ENCODE measurements at places on chromosomes 2 and 18.

- DNase-seq = no peak
Observed at GRCh38 chr18:8480506-8481328, 128.5 kb upstream of the RAB12 start.

- no peak for DNase-seq
Observed at GRCh38 chr2:24898122-24899109, 21.6 kb downstream of the ADCY3 start.

DNA sequence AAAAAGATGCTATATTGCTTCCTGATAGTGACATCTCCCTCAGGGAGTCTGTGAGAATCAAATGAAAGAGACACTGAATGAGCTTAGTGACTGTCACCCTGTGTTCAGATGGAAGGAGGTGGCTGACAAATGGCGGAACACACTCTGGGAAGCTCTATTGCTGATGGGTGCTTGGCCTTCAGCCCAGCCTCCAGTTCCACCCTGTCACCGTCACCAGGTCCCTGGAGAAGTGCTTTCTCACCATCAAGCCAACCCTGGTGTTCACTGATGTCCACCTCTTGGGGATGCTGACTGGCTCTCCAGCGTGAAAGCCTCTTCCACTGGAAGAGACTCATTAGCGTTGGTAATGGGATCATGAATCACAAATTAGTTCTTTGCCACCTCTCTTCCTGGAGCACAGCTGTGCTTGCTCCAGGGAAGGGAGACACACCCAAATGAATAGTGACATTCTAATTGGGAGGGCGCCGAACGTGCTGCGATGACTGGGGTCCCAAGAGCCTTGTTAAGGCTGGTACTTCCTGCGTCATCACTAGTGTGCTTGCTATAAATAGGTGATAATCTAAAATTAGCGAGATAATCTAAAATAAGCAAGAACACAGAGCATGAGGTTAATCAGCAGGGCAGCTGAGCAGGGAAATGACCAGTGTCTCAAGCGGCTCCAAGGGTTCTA lies 154.0 kb downstream of the CLIP4 start:
- no peak for DNase-seq

DNA sequence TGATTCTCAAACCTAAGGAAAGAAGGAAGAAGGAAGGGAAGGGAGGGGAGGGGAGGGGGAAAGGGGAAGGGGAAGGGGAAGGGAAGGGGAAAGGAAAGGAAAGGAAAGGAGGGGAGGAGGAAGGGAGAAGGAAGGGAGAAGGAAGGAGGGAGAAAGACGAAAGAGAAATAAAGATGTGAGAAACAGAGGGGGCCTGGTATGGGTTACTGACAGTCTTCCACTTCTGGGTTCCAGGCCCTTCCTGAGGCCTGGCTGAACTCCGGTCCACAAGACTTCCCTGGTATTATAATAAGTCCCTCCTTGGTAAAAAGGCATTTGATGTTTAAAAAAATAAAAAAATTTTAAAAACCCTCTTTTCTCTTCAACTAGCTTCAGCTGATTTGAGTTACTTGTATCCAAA lies 17.4 kb downstream of the SLC4A5 start:
- DNase-seq = no peak

GRCh38 chr18:27558388-27559155 lies 373.5 kb upstream of the CHST9 start:
- DNase-seq = no peak

GRCh38 chr2:239684271-239684810 lies 283.5 kb upstream of the HDAC4 start:
- no peak for DNase-seq

GRCh38 chr2:146392186-146392585 lies 1452.6 kb upstream of the ACVR2A start:
- DNase-seq = no peak

- peak; percentile 49 for DNase-seq
Observed at GRCh38 chr2:218332920-218333645, 23.6 kb upstream of the CATIP start.

GRCh38 chr2:60840880-60841279 lies 40.5 kb upstream of the REL start:
- peak; percentile 82 for DNase-seq

- DNase-seq = no peak
Observed at GRCh38 chr2:217731805-217732204, 271.0 kb downstream of the TNS1 start.

GRCh38 chr2:100390001-100390940 lies 27.2 kb downstream of the CHST10 start:
- DNase-seq = no peak

DNA sequence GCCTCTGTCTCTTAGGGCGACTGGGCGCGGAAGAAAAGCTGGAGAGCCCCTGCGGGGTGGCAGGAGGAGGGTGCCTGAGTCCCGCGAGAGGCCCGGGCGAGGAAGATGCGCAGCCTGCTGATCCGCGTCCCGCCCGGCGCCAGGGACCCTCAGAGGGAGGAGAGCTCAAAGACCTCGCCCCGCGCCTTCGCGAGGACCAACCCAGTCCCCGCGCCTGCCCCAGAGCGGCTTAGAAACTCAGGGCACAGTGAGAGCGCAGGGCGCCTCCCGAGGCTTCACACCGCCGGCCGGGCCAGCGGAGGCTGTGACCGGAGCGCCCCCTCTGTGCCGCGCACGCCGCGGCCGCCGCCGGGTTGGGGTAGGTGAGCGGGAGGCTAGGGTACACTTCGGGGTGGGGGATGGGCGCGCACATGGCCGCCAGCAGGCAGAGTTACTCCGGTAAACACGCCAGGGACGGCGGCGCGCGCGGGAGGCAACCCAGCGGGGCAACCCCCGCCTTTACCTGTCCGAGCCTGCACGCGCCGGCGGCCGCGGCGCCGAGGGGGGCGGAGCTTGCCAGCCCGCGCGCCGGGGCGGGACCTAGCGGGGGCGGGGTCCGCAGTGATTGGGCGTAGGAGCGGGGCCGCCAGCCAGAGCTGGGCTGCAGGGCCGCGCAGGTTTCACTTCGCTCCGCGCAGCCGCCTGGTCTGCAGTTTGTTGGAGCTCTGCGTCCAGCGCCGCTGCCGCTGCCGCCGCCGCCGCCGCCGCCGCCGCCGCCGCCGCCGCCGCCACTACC lies at the start of gene BCL2L11:
Gene BCL2L11 (plus strand): TSS at position 662 of the 775 bp plus-strand sequence. CDS start 2,832 bp downstream, outside the sequence.
- peak; percentile 92 for DNase-seq
